ENCODE measurements at places on chromosomes 4 and X. TPM values are rescaled to one million over a fixed set of nuclear protein-coding genes. Genes with fewer than 3 reads are reported as not detected.

DNA sequence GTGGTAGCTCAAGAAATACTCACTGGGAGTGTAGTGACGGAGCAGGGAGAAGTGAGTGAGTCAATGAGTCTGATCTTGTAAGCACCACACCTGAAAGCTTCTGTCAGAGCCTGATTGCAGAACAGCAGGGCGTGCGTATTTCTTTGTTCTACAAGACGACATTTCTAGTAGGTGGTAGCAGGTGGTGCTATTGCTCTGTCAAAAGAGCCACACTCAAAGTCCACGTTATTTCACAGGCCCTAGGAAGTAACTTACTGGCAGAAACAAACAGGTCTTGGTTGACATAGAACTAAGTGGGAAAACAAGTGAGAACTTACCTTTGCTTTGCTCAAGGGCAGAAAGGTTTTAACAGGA, 46.4 kb upstream of the SPRY1 start:
- no peak for DNase-seq
- no peaks in the 10 kb centered on the region for H3K36me3 ChIP-seq
- peaks cover 6% of the 10 kb centered on the region for H3K27me3 ChIP-seq
- no peak overlapping the region for H3K4me3 ChIP-seq
- peaks cover 15% of the 10 kb centered on the region for H3K4me1 ChIP-seq

GRCh38 chr4:28462766-28463700, 1602.4 kb downstream of the STIM2 start:
- no peak for DNase-seq
- no peaks in the 10 kb centered on the region for H3K27me3 ChIP-seq
- no peak overlapping the region for H3K4me3 ChIP-seq

HNRNPD gene
- 421 TPM for total RNA-seq

DNA sequence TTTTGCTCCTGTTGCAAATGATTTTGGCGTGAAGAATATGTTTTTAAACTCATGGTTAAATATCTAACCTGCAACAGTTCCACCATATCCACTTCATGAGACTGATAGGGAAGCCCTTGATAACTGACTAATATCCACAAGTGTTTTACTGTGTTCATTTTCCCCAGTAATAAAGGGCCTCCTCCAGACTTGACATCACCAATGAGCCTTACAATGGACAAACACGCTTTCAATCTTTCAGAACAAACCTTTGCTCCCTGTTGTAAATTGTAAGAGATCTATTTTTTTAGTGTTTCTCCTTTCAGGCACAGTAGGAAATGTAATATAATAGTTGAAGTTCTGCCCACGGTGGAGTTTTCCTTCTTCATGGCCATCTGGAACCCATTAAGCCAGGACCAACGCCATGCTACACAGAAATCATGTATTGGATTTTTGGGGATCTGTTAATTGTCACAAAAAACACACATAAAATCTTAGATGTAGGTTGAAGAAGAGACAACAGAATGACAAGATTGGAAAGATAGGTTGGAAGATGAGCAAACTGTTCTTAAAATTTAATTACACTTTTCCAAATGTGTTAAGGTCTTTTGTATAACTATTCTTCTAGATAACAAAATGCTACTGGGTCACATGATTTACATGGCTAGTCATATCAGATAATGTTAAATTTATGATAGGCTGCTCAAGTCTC, 1030.1 kb downstream of the FSTL5 start:
- H3K27ac ChIP-seq: no peak overlapping the region
- no peak for DNase-seq
- H3K4me3 ChIP-seq: no peak overlapping the region
- no peaks in the 10 kb centered on the region for H3K36me3 ChIP-seq

PYURF gene
- 51.2 TPM for total RNA-seq

DNA sequence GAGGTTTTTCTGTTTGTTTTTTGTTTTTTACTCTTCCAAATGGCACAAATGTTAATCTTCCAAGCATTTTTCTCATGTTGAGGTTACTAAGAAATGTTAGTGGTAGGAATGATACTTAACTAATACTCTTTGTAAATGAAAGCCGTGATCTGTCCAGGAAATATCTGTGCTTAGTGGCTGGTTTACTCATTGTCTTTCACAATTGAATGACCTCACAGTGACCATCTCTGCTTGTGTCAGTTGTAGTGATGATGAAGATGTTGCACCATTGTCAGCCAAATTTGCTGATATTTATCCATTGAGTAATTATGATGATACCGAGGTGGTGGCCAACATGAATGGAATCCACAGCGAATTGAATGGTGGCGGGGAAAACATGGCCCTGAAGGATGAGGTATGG, 93.5 kb downstream of the TNIP2 start:
- no peak overlapping the region for H3K27ac ChIP-seq
- no peaks in the 10 kb centered on the region for H3K27me3 ChIP-seq
- H3K4me3 ChIP-seq: no peak overlapping the region
- DNase-seq: no peak
- H3K36me3 ChIP-seq: peaks cover 39% of the 10 kb centered on the region
- peaks cover 19% of the 10 kb centered on the region for H3K4me1 ChIP-seq

GJB1 gene
- total RNA-seq: not detected

GRCh38 chr4:145951931-145952330, 13.3 kb upstream of the ZNF827 start:
- no peak for DNase-seq
- H3K27me3 ChIP-seq: peaks cover 28% of the 10 kb centered on the region
- no peaks in the 10 kb centered on the region for H3K36me3 ChIP-seq
- H3K4me1 ChIP-seq: no peaks in the 10 kb centered on the region

DNA sequence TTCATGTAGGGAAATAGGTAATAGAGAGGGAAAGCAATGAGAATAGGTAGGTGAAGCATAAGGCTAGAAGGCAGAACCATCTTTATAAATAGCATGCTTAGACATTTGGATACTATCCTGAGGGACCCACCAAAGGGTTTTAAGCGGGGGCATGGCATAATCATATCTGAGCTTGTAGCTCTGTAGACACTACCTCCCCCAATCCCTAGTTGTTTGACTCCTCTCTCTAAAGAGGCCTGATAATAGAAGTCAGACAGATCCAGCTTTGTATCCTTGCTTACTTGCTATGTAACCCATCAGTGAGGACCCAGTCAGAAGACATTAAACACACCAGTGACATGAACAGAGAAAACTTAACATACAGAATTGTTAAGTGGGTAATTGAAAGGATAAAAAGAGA, 58.7 kb downstream of the SCFD2 start:
- no peaks in the 10 kb centered on the region for H3K27me3 ChIP-seq
- H3K4me3 ChIP-seq: no peak overlapping the region
- H3K36me3 ChIP-seq: peaks cover 33% of the 10 kb centered on the region
- H3K4me1 ChIP-seq: no peaks in the 10 kb centered on the region
- no peak for DNase-seq
- no peak overlapping the region for H3K27ac ChIP-seq

SRP72 gene
- total RNA-seq: 167 TPM

- H3K36me3 ChIP-seq: no peaks in the 10 kb centered on the region
- H3K4me1 ChIP-seq: no peaks in the 10 kb centered on the region
- no peak overlapping the region for H3K4me3 ChIP-seq
- H3K27ac ChIP-seq: no peak overlapping the region
- no peaks in the 10 kb centered on the region for H3K27me3 ChIP-seq
These were observed 68.3 kb downstream of the FMR1NB start for GRCh38 chrX:148049441-148049840.

DNA sequence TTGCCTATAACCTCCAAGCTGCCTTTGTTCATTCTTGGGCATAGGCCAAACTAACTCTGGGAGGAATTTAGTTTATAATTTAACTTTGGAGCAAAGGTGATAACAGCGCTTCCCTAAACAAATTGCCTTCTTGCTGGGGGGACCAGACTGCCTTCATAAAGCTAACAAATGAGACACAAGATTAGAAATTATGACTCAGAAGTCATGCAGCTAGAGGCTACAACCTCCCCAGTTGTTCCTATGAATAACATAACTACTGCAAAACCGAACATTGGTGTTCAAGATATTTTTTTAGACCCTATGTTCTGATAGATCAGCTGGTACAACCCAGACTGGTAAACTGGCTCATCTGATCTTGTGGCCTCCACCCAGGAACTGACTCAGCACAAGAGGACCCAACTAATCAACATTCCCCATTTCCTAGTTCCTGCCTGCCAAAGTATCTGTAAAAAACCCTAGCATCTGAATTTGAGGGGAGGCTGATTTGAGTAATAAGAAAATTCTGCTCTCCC, 22.0 kb upstream of the TMPRSS11B start:
- H3K4me1 ChIP-seq: peaks cover 23% of the 10 kb centered on the region
- no peak overlapping the region for H3K27ac ChIP-seq
- no peak overlapping the region for H3K4me3 ChIP-seq
- H3K36me3 ChIP-seq: peaks cover 3% of the 10 kb centered on the region
- H3K27me3 ChIP-seq: no peaks in the 10 kb centered on the region

GRCh38 chrX:46039526-46039925, 505.7 kb downstream of the ZNF674 start:
- no peaks in the 10 kb centered on the region for H3K4me1 ChIP-seq
- DNase-seq: no peak
- H3K27me3 ChIP-seq: no peaks in the 10 kb centered on the region
- H3K4me3 ChIP-seq: no peak overlapping the region

PRR27 gene
- not detected for total RNA-seq

DUX4 gene
- total RNA-seq: not detected

- peaks cover 26% of the 10 kb centered on the region for H3K36me3 ChIP-seq
- H3K4me1 ChIP-seq: peaks cover 19% of the 10 kb centered on the region
- H3K27me3 ChIP-seq: no peaks in the 10 kb centered on the region
- no peak overlapping the region for H3K4me3 ChIP-seq
- DNase-seq: peak; percentile 68
These were observed 137.6 kb downstream of the EGF start for GRCh38 chr4:110049951-110050925.

DNA sequence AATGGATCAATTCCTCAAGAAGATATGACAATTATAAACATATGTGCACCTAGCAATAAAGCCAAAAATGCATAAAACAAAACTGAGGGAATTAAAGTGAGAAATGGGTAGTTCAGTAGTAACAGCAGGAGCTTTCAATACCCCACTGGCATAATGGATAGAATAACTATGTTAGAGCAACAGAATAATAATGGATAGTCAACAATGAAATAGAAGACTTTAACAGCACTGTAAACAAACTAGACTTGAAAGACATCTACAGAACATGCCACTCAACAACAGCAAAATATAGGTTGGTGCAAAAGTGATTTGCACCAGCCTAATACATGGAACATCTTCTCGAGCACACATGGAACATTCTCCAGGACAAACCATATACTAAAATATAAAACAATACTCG, 20.0 kb upstream of the MBNL3 start:
- no peak overlapping the region for H3K27ac ChIP-seq
- DNase-seq: no peak
- no peaks in the 10 kb centered on the region for H3K4me1 ChIP-seq
- H3K4me3 ChIP-seq: no peak overlapping the region

- no peaks in the 10 kb centered on the region for H3K27me3 ChIP-seq
- H3K4me1 ChIP-seq: no peaks in the 10 kb centered on the region
- no peak for DNase-seq
These were observed 31.8 kb downstream of the NAA11 start for GRCh38 chr4:79294064-79294463.

GRCh38 chr4:182619660-182620059, 297.5 kb downstream of the DCTD start:
- peaks cover 3% of the 10 kb centered on the region for H3K27me3 ChIP-seq
- H3K36me3 ChIP-seq: no peaks in the 10 kb centered on the region
- no peak overlapping the region for H3K4me3 ChIP-seq
- H3K4me1 ChIP-seq: no peaks in the 10 kb centered on the region

- no peak overlapping the region for H3K4me3 ChIP-seq
- H3K4me1 ChIP-seq: no peaks in the 10 kb centered on the region
- DNase-seq: no peak
- H3K36me3 ChIP-seq: no peaks in the 10 kb centered on the region
These were observed 46.1 kb upstream of the CTSO start for GRCh38 chr4:155999725-156000124.

DNA sequence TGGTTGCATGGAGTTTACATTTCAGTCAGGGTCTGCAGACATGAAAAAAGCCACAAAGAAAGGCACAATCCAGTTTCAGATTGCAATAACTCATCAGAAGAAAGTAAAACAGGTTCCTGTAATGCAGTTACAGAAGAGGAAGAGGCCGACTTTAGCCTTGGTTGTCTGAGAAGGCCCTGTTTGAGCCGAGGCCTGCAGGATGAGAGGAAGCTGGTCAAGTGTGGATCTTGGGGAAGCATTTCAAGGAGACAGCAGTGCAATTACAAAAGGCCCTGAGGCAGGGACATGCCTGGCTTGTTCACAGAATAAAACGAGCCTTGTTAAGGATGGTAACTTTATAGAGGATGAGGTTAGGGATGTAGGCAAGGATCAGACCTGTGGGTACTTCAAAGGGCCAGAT, 62.4 kb downstream of the AFF2 start:
- DNase-seq: no peak
- H3K4me1 ChIP-seq: no peaks in the 10 kb centered on the region
- H3K27ac ChIP-seq: no peak overlapping the region
- H3K27me3 ChIP-seq: no peaks in the 10 kb centered on the region

DNA sequence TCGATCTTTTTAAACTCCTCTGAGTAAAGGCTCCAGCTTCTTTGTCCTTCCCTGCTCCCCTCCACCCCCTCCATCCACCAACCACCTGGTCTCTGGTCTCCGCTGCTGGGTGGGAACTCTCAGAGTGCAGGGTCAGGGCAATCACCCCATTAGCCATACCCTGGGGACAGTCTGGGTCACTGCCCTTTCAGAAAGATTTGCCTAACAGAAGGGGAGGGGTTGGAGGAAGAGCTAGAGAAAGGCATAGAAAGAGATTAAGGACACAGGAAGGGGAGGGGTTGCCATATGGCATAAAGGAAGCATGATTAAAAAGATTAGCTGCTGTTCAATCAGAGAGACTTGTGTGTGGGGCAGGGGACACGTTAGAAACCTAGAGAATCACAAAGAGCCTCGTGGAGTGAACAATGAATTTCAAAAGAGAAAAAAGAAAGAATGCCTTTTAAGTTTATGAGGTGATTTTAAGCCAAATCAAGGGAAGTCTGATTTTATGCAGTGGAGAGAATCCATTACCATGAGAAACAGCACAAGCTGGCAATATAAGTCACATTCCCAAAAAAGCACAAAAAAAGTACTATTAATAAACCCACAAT, 115.5 kb upstream of the ACSL4 start:
- H3K27me3 ChIP-seq: no peaks in the 10 kb centered on the region
- H3K36me3 ChIP-seq: no peaks in the 10 kb centered on the region
- no peak overlapping the region for H3K4me3 ChIP-seq
- no peak overlapping the region for H3K27ac ChIP-seq

MAGEA4 gene
- not detected for total RNA-seq

RNF150 gene
- not detected for total RNA-seq

CNKSR2 gene
- 6.3 TPM for total RNA-seq

ATP2B3 gene
- total RNA-seq: not detected

DNA sequence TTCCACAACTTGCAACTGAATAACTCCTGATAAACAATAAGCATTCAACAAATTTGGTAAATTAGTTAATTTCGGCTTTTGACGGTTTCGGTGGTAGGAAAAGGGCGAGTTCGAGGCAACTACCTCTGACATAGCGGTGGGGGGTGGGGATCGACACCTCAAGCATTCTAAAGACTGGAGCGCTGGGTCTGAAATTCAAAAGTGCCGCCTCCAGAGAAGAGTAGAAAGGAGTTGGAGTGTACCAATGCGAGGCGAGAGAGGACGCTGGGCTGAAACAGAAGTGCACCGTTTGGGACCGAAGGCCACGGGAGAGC, 725 bp downstream of the SMC1A start:
- H3K4me1 ChIP-seq: peaks cover 28% of the 10 kb centered on the region
- H3K36me3 ChIP-seq: peaks cover 20% of the 10 kb centered on the region
- peak overlapping the region; percentile 92 for H3K4me3 ChIP-seq
- H3K27me3 ChIP-seq: no peaks in the 10 kb centered on the region

TENM3 gene
- total RNA-seq: not detected
